Stimulated activated CD4-positive, alpha-beta T cell treated with anti-CD3 and anti-CD28 coated beads, Interleukin-4, amount 100 ng/mL, for 48 hours (primary cell): ENCODE measurements at places on chromosomes 13 and 19.

GRCh38 chr19:52660981-52661380, 22.8 kb upstream of the ZNF83 start:
- no peak for DNase-seq

- DNase-seq, result no peak
Measured at GRCh38 chr19:6216236-6216995, 63.4 kb downstream of the MLLT1 start.

DNA sequence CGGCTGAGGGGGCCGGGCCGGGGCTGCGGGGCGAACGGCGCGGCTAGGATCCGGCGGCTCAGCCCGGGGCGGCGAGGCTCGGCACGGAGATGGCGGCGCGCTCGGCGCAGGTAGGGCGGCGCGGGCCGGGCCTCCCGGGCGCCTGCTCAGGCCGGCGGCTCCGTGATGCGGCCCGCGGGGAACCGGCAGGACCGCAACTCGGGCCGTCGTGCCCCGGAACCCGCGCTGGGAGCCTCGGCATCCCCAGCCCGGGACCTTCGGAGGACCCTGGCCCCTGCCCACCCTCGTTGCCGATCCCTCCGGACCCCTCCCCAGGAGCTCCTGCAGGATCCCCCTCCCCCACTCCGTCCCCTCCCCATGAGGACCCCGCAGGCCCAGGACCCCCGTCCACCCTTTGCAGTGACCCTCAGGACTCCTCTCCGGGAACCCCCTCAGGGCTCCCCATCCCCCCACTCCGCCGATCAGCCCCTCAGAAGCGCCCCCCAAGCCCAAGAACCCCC, 304 bp downstream of the EVI5L start:
- no peak for DNase-seq

DNA sequence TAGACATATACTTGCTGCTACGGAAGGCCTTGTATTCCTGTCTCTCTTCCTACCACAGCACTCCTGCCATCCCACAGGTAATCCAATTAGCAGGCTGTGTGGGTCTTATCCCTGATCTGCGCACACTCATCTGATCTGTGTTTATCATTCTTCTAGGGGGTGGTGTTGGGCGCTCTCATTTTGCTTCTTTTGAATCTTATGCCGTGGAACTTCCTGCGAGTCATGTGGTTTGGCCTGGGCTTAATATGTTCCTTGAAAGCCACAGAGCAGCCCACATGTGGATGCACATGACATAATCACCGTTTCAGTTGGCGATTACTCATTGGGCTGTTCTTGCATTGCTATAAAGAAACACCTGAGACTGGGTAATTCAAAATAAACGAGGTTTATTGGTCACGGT, 7.5 kb downstream of the RASA3 start:
- DNase-seq, result no peak

DNA sequence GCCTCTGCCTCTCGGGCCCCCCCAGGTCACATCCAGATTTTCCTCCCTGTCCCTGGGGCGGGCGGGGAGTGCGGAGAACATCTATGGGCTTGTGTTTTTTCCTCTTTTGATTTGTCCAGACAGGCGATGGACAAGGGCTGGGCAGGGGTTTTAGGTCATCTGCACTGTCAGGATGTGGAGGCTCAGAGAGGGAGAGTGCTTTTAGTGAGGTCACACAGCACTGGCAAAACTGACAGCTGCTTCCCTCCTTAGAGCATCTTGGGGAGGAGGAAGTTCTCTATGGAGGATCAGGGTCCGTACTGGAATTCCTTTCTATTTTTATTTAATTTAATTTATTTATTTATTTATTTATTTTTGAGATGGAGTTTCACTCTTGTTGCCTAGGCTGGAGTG, 38.9 kb downstream of the NFIC start:
- DNase-seq, result no peak
